GM23338 (cell line): ENCODE measurements at places on chromosomes 16 and 17.

GRCh38 chr16:72809446-72809845, 238.5 kb downstream of the ZFHX3 start:
- DNase-seq, result no peak

- no peak for DNase-seq
Observed at GRCh38 chr17:14204084-14204483, 32.6 kb downstream of the CDRT15 start.

DNA sequence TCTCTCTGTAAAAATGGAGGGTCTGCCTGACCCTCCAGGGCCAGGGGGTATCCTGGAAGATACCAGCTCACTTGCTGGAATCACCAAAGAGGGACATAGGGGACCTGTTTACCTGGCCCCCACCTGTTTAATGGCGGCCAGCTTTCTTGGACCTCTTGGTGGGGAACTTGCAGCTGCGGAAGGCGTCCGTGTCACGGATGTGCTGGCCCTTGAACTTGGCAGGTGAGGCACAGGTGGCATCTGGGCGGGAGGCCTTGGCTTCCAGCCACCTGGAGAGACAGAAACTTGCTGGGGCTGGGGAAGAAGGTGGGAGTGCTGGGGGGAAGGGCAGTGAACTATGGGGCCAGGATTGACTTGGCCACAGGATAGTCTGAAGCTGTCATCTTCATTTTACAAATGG, 3.5 kb downstream of the CHAD start:
- no peak for DNase-seq

GRCh38 chr17:7109461-7110322, 4.9 kb downstream of the ASGR2 start:
- DNase-seq, result no peak

GRCh38 chr16:4381072-4381934, 9.7 kb downstream of the VASN start:
- no peak for DNase-seq

DNA sequence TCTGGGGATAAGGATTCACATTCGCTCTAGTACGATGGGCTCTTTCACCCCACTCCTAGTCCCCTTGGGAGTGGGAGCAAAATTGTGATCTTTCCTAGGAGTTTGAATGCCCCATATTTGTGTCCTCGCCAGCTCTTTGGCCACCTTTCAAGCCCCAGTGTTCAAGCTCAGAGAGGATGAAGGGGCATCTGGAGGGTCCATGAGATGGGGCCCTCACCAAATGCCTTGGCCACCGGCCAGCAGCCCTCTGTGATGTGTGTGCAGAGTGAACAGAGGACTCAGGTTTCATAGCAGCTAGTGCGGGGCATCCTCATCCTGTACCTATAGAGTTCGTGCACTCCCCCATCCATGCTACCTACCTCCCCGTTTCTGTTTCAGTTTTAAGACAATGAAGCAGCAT, 140.6 kb downstream of the RAB11FIP4 start:
- DNase-seq, result no peak

DNA sequence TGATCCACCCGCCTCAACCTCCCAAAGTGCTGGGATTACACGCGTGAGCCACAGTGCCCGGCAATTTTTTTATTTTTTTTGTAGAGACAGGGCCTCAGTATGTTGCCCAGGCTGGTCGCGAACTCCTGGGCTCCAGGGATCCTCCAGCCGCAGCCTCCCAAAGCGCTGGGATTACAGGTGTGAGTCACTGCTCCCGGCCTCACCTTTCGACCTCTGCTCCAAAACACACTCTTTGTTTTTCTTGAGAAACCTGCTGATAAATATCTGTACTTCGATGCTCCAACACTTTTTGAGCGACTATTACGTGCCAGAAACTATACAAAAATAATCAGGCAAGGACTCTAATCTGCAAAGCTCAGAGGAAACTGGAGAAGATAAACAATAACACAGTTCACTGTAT, 1.0 kb downstream of the MED1 start:
- no peak for DNase-seq
